ENCODE measurements at places on chromosomes 6 and 20. TPM values are rescaled to one million over a fixed set of nuclear protein-coding genes. Genes with fewer than 3 reads are reported as not detected.

DNA sequence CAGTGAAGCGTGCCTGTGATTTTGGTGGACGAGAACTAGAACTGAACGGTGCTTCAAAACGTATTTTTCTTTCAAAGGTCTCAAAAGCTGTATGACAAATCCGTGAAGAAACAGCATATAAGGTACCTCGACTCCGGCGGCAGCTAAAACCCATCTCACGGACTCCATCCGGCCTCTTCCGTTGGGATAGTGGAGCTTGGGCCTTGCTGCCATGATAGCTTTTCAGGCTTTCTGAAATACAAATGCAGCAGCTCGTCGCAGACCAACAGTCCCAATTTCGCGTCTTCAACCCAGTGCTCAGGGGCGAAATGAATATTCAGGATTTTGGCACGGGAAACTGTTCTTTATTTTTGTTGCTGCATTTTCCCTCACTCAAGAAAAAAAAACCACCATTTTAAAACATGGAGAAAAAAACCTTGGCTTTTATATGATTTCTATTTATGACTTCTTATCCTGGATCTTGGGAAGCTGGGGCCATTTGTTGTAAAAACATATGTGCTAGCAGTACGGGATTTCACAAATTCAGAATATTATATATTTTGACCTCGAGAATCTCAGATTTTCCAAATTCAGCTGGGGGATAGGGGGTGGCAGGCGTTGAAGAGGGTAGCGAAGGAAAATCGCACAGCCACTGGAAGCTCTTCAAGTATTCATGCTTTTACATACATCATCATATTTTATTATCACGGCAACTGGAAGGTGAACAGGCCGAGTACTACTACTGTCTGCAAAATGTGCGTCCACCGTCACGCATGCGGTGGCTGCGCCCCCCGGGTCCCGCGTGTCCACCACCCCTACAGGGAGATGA lies 849 bp downstream of the GSTA4 start:
- H3K4me1 ChIP-seq, result no peaks in the 10 kb centered on the region
- peak overlapping the region; percentile 96 for H3K27ac ChIP-seq
- H3K4me3 ChIP-seq, result peak overlapping the region; percentile 68
- H3K27me3 ChIP-seq, result no peaks in the 10 kb centered on the region
- DNase-seq, result no peak
- H3K36me3 ChIP-seq, result no peaks in the 10 kb centered on the region

The DPPA5 gene
- not detected for total RNA-seq

The DSE gene
- total RNA-seq, result 31.7 TPM

The TNF gene
- not detected for total RNA-seq

The CCN2 gene
- 356 TPM for total RNA-seq

The WFDC2 gene
- 12.4 TPM for total RNA-seq

Data from right atrium auricular region (tissue), 2 donors.